ENCODE measurements at places on chromosomes 6 and 20.

GRCh38 chr6:128719786-128720185 is 163.2 kb upstream of the LAMA2 start:
- DNase-seq: no peak

GRCh38 chr20:53128004-53128403 is 155.8 kb downstream of the TSHZ2 start:
- peak; percentile 14 for DNase-seq

GRCh38 chr6:4805553-4806336 is 29.5 kb downstream of the CDYL start:
- DNase-seq: peak; percentile 25

DNA sequence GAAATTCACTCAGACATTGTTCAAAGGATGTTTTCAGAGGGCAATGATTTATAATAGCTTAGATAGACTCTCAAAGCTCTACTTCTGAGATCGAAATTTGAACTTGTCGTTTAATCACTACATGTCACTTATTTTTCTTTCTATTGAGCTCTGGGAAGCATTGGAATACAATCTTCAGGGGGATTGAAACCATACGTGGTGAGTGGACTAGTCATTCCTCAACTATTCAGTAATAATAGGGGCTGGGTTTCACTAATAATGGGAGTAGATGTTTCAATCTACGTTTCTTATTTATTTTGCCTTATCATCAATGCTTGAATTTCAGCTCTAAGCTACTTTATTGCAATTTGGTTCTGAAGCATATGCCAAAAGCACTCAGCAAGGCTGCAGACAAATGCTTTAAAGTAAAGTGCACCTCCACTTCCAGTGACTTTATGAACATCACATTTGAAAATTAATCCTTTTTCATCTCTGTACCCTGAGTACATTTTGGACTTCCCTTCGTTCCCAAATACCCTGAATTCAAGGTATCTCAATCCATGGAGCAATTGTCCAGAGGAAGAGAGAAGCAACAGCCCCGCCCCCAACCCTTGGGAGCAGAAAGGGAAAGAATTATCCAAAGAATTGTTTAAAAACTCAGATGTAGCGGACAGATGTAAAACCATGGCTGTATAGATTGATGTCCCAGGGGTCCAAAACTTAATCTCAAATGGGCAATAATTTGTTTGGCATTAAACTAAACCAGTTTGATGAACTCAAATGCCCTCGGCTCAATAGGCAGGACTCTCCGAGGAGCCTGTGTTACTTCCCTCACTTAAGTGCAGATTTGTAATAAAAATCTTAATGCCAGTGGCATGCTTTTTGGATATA is 68.1 kb downstream of the HFE start:
- DNase-seq: peak; percentile 32

- DNase-seq: no peak
These were observed 276.8 kb downstream of the TENT5A start for GRCh38 chr6:81475646-81476045.

DNA sequence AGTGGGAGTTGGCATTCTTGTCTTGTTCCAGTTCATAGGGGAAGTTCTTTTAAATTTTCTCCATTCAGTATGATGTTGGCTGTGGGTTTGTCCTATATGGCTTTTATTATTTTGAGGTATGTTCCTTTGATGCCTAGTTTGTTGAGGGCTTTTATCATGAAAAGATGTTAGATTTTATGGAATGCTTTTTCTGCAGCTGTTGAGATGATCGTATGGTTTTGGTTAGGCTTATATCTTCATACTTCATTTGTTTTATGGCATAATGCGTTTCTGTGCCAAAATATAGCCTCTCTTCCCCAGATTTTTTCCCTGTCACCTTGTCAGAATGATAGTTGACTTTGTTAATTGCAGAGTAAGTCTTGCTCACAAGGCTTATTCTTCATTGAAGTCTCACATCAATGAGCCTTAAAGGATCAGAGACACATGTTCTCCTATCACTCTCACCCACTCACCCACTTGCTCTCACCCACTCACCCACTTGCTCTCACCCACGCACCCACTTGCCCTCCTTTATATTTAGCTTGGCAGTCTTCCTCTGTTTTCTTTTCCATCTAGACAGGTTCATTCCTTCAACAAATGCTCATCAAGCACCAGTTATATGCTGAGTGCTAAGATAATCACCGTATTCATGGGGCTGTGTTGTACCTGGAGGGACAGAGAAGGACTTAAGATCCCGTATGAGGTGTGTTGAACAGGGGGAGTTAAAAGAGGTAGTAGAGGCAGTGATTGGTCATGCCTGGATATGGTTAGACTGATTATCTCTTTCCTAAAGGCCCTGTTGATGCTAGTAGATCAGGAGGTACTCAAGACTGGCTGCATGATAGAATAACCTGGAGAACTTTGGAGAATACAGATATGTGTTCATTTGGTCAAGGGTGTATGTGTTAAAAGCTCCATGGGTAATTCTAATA is 19.3 kb downstream of the UST start:
- no peak for DNase-seq

- no peak for DNase-seq
These were observed 134.4 kb upstream of the TMEM170B start for GRCh38 chr6:11403035-11403601.

DNA sequence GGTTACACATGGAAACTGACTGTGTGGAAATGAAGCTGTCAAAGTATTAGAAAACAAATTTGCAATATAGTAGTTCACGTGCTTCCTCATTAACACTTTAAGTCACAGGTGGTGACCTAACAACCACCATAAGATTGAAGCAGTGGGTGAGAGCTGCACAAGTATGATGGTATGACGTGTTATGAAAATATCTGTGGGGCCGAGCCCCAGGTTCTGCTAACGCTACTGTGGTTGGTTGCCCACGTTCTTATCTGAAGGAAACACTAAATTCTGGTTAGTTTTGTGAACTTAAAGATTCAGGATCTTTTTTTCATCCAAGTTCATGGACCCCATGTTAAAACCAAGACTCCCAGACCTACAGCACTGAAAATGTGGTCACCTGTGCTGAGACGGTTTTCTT is 243.0 kb upstream of the RIN2 start:
- DNase-seq: no peak

- no peak for DNase-seq
These were observed 296.1 kb downstream of the TFAP2C start for GRCh38 chr20:56925082-56925830.

- DNase-seq: no peak
These were observed 132.2 kb upstream of the RREB1 start for GRCh38 chr6:6975459-6976111.

- DNase-seq: no peak
These were observed 26.1 kb downstream of the SH3BGRL2 start for GRCh38 chr6:79657238-79657637.

- peak; percentile 45 for DNase-seq
These were observed 15.8 kb upstream of the FAM8A1 start for GRCh38 chr6:17584241-17584803.

DNA sequence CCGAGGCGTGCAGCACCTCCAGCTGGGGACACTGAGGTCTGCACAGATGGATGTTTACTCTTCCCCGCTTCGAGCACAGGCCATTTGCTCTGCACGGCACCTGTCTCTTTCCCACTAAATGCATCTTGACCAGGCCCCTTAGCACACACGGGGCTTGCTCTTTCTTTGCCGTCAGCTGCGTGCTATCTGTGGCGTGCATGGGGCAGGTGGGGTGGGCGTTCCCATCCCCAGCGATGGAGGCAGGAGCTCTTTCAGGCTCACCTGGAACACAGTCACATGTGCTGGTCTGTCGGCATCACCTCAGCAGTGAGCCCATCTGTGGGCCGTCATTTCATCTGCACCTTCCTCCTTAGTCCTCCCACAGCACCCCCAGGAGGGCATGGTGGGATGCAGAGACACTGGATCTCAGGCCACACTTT is 35.1 kb downstream of the RBM38 start:
- no peak for DNase-seq

DNA sequence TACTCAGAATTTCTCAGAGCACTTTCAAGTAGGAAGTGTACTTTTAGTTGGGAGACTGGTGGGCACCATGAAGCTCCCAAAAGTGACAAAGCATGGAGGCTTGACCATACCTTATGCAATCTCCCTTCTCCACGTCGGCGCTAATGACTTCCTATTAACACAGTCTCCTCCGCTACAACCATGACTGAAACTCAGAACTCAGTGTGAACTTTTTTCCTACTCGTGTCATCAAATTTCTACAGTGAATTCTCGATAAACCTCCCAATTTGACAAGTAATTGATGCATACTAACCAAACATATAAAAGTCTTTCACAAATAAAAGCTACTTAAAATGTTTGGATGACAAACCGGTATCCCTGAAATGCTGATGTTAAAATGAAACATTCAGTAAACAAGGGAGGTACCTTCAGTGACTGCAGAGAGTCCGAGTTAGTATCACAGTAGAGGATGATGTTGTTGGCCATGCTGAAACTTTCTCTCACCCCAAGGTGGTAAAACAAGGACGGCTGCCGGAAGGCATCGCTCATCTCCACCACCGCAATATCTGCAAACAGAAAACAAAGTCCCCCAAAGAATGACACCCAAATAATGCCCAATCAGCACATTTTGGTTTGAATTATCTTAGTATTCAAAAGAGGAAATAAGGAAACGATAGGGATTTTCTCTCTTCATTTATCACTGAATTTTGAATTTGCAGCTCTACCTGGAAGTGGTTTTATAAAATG is 72.1 kb downstream of the MAP3K5 start:
- DNase-seq: peak; percentile 38

GRCh38 chr6:123380257-123380656 is 256.5 kb downstream of the TRDN start:
- no peak for DNase-seq

GRCh38 chr6:169527306-169527705 is 174.5 kb downstream of the WDR27 start:
- no peak for DNase-seq

- DNase-seq: no peak
These were observed 253.6 kb upstream of the NOX3 start for GRCh38 chr6:155709262-155709661.

- DNase-seq: no peak
These were observed 354.6 kb downstream of the RNF144B start for GRCh38 chr6:18741741-18742140.

DNA sequence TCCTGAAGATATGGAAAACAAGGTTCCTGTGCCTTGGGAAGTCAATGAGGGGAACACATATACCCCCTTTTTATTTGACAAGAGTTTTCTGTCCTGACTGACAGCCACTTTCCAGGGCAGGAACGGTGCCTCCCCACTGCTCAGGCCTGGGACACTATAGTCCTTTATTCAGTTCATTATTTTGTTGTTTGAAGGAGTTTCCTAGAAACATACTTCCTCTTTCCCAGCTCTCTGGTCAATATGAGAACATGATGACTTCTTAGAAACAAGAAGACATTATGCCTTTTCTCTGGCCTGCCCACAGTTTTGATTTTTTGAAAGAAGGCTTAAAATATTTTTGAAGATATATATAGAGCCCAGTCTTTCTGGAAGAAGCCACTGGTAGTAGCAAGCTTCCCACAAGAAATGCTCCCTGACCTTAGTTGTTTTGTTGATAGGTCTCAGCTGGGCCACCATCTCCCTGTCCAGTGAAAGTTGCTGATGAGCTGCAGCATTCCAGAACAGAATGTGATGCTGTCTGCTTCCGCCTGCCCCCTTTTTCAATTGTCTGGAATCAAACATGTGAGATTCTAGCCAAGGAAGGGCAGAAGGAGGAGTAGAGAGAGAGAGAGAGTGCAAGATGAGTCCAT is 350.0 kb upstream of the PRND start:
- no peak for DNase-seq

DNA sequence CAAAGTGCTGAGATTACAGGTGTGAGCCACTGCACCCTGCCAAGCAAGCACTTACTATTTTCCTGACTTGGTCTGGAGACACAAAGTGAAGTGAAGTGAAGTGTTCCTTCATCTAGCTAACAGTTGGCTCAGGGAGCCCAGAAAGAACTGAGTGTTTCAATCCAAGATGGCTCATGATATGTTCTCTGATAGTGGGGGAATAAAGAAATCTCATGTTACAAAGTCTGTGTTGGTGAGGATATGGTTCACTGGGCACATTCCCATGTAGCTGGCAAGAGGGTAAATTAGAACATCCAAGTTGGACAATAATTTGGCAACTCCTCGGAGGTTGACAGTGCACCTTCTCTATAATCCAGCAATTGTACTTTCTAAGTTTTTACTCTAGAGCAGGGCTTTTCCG is 5.0 kb upstream of the ITPR3 start:
- no peak for DNase-seq

DNA sequence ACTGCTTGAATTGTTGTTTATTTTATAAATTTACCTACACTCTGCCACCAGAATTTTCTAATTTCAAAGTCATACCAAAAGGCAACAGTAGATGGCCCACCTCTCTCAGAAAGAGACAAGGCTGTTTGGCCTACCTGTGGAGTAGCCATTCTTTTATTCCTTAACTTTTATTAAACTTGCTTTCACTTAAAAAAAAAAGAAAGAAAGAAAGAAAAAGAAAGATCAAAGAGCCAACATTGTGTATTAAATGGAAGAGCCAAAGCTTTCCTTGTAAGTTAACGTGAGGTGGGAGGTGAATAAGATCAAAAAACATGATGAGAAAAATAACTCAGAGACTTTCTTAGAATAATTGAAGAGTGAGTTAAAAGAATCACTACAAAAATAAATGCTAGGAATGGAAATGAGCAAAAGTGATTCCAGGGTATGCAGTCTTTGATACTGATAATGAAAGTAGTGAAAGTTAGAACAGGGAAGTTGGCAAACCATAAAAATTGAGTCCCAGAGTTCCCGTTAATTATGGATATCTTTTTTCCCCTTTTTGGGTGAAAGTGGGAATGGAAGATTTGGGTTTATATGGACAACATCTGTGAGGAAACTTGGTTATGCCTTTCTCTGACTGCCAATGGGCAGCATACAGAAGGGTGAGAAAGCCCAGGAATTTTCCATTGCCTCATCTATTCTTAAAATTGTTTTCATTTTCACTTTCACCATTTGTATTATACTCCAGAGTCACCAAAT is 35.9 kb upstream of the MYB start:
- peak; percentile 68 for DNase-seq

GRCh38 chr6:43241446-43241845 is 1.8 kb upstream of the TTBK1 start:
- no peak for DNase-seq

DNA sequence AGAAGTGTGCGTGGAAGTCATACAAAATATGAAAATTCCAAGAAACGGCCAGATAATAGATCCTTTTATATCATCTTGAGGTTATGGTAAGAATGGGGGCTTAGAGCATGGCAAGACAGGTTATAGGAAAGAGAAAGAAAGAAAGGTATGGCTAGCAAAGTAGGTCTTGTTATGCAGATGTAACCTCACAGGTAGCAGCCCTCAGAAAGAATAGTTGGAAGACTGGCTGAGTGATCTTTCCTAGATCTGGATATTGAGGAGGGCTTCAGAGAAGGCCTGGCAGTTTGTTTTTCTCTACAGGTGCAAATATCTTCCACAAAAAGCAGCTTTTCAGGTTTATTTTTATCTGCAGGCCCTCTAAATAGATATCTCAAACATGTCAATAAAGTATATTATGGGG is 679.5 kb downstream of the KHDRBS2 start:
- no peak for DNase-seq

DNA sequence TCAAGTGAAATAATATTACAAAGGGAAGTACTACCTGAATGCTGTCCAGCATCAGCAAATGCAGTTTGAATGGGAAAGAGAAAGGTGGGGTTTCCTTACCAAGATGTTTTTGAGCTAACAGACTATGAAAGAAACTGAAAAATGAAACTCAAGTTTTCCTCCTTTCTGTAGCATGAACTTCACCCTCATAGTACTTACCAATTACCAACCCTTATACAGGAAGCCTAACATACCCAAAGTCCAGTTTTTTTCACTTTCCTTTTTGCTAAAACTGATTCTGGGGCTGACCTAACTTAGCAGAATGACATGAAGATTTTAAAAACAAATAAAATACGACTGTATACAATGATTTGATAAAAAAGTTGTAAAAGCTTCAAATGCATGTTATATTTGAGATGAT is 5.2 kb downstream of the ZNFX1 start:
- no peak for DNase-seq

All from activated CD4-positive, alpha-beta T cell treated with anti-CD3 and anti-CD28 coated beads, Interleukin-2, Interleukin-6, amounts not matched to agents 100 ng/mL and 50 ng/mL, durations not matched to agents 16 hours and 8 hours (primary cell).